ENCODE measurements at places on chromosomes 5 and 9.
A peak's percentile ranks its signal among the peaks of the same experiment; 100 is the strongest.

- peak; percentile 4 for DNase-seq
Observed at GRCh38 chr5:87121304-87122150, 146.2 kb upstream of the RASA1 start.

DNA sequence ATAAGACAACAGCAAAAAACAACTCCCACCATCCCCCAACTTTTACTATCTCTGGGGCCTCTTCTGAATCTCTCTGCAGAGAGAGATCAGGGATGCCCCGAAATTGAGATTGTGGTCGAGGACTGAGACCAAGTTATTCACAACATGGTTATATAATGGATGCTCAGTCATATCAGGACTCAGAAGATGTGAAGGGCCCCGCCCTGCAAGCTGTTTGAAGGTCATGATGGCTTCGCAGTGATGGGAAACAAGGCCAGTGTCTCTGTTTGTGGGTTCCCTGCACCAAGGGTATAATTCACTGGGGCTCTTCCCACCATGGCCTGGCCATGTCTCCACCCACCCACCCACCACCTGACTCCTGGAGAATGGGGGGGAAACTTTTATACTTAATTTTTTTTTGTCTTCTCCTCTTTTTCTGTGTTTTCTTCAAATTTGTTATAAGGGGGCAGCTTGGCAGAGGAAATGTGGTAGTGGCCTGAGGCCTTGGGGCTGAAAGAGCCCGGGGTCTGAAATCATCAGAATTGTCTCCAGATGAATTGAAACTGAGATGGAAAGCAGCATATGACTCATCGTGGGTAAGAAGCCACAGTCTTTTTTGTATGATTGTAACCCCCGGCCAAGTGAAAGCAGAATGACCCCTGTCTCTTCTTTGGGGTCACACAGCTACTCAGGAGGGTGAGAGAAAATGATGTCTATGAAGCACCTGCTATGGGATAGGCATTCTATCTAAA lies 15.0 kb upstream of the TEX48 start:
- DNase-seq, result no peak

GRCh38 chr9:134131471-134132207 lies 4.2 kb upstream of the WDR5 start:
- no peak for DNase-seq

- no peak for DNase-seq
Observed at GRCh38 chr5:38677636-38678035, 121.2 kb upstream of the LIFR start.

DNA sequence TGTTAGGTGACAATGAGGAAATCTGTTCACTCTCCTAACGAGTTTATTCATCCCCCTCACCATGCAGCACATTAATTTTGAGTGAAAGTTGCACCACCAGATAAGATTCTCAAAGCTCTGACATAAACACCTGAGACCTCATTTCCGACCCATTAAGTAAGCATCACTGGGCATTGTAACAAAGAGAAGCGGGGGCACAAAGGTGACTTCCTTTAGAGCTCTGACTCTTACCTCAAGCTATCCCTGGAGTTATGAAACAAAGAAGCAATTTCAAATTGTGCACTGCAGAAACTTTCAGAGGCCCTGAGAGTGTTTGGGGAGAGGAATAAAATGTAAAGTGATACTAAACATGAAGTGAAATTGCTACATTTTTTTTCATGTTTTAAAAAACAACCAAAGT lies 29.5 kb downstream of the C5orf15 start:
- no peak for DNase-seq

GRCh38 chr5:16975950-16976624 lies 40.0 kb upstream of the MYO10 start:
- no peak for DNase-seq

Data from activated CD8-positive, alpha-beta memory T cell treated with anti-CD3 and anti-CD28 coated beads for 1 hour (primary cell).